ENCODE measurements at places on chromosomes 1 and 21. TPM values are rescaled to one million over a fixed set of nuclear protein-coding genes. Genes with fewer than 3 reads are reported as not detected.

The FMO2 gene
- total RNA-seq, result not detected

The OR2W3 gene
- total RNA-seq, result 1.5 TPM

- DNase-seq, result no peak
- H3K4me3 ChIP-seq, result no peak overlapping the region
- no peak overlapping the region for H3K27ac ChIP-seq
- no peaks in the 10 kb centered on the region for H3K4me1 ChIP-seq
- no peaks in the 10 kb centered on the region for H3K36me3 ChIP-seq
- H3K27me3 ChIP-seq, result peaks cover 15% of the 10 kb centered on the region
These were observed 8.9 kb downstream of the BACE2 start for GRCh38 chr21:41176846-41177245.

DNA sequence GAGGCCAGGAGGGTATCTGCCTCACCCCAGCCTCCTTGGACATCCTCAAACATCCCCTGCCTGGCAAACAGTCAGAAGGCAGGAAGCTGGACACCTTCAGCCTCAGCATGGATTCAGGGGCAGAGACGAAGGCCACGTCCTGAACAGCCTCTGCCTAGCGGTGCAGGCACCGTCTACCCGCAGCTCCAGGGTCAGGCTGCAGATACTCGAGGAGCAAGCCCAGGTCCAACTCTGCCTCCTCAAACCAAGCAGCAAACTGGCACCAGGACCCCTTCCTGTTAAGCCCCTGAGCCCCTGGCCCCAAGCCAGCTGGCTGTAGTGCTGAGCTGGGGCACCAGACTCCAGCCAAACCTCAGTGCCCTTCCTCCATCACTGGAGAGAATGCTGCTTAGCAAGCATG, 494.7 kb downstream of the NPHP4 start:
- H3K36me3 ChIP-seq, result no peaks in the 10 kb centered on the region
- H3K4me3 ChIP-seq, result no peak overlapping the region
- no peak overlapping the region for H3K27ac ChIP-seq

DNA sequence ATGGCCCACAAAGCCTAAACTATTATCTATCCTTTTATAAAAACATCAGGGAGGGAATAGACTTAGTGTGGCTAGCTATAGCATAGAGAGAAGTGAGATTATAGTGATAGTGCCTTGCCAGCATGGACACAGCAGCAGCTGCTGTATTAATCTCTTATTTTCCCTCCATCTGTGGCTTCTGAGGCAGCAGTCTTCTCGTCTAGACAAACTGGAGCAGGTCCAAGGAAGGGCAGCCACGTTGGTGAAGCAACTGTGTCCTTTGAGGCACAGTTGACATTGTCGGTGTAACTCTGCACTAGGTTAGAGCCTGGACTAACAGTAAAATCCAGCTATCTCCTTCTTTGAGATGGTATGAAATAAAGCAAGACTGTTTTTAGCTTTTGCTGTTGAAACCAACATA, 131.3 kb downstream of the CACHD1 start:
- DNase-seq, result no peak
- no peaks in the 10 kb centered on the region for H3K27me3 ChIP-seq
- H3K4me3 ChIP-seq, result no peak overlapping the region
- H3K4me1 ChIP-seq, result no peaks in the 10 kb centered on the region
